Mesothelial cell of epicardium (in vitro differentiated cells): ENCODE measurements at places on chromosomes 7 and 10. TPM values are rescaled to one million over a fixed set of nuclear protein-coding genes. Genes with fewer than 3 reads are reported as not detected.

GRCh38 chr10:35696392-35697287 is 54.5 kb upstream of the FZD8 start:
- DNase-seq, result no peak

- DNase-seq, result no peak
These were observed 106.1 kb upstream of the BTBD16 start for GRCh38 chr10:122164815-122165483.

GRCh38 chr7:32175099-32175498 is 104.9 kb upstream of the PDE1C start:
- DNase-seq, result no peak

DNA sequence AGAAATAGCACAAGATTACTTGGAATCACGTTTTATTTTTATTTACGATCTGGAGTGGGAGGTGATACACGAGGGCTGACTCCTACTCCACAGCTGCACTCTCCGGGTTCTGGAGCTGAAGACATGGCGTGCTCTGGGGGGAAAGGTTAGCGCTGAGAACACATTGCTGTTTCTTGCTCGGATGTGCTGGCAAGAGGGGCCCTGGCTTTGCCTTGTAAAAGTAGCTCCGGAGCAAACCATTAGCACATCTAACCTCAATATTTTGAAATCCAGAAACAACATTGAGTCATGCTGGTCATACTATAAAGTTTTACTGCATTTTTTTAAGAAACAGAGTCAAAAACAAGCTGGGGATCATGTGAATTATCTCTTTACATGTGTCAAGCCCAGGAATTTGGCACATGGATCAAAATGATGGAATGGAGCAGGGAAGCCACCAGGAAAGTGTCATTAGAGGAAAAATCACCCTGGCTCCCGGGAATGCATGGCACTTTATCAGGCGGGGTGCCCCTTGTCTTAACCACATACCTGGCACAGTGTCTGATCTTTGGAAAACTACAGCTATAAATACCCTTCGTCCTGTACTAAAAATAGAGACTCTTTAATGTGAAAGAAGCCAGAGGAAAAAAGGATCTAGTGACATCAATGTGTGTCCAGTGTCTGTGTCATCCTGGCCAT is 31.6 kb upstream of the LYZL1 start:
- no peak for DNase-seq

The SORBS1 gene
- 21.5 to 25.1 TPM (median 24.9 TPM) in 3 replicates for total RNA-seq
